ENCODE measurements at places on chromosomes 11 and 22.

- DNase-seq = peak; percentile 53
These were observed 66.5 kb upstream of the CLMP start for GRCh38 chr11:123261345-123262106.

DNA sequence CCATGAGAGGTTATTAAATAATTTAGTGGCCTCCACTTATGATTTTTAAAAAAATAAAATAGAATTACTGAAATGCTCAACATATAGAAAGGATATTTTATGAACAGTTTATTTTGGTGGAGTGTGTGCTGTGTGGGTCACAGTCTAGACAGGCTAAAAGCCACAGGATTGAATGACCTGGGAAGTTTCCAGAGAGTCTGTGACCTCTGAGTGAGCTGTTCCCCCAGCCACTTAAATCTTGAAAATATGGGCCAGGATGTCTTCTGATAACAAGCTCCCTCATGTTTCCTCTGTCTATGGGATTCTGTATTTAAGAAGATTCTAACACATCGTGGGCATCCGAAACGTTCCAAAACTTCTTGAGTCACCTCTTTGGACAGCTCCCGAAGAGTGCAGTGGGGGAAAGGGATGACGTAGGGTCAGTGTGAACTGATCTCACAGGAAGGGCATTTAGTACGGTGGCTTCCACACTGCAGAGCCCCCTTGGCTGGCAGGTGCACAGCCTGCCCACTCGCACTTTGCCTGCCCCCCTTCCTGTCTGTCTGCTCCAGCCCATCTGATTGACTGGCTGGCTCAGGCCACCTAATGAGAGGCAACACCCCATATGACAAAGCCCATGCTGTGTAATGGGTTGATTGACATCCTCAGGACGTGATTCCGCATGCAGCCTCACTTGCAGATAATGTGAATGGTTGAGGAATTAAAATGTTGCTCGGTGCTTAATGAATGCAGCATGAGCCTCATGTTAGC is 97.4 kb downstream of the NTM start:
- DNase-seq = no peak

DNA sequence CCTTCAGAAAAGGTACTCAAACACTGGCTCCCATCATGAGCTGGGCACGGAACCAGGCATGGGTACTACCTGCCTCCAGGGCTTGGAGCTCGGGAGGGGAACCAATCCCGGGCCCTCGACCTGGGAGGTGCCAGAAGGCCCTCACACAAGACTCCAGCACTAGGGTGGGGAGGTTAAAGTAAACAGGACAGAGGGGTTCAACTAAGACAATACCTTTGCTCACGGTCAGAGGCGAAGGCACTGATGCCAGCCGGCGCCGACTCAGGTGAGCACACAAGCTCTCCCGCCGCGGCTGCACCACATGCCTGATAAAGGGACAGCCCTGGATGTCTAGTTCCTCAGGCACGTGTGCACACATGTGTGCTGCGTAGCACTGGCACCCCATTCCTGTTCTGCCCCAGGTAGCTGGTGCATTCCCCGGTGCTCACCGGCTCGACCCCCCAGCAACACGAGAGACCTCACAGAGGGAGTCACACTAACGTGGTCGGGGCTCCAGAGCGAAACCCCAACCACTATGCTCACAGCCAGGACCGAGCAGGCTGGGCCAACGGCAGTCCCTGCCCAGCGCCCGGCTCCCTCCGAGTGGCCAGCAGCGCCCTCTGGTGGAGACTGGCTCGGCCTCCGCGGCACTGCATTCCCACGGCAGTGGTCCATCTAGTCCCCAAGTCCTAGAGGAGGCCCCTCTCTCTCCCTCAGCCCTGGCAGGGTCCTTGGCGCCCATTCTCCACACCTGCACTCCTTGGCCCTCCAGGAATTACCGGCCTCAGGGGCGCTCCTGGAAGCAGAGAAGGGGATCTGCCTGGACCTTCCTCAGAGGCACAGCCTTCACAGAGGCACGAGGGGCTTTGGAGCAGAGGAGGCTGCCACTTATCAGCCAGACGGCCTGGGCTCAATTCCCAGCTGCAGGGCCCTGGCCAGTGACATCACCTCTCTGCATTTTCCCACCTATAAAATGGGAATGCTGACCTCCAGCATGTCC is 28.8 kb upstream of the MOB2 start:
- peak; percentile 67 for DNase-seq

DNA sequence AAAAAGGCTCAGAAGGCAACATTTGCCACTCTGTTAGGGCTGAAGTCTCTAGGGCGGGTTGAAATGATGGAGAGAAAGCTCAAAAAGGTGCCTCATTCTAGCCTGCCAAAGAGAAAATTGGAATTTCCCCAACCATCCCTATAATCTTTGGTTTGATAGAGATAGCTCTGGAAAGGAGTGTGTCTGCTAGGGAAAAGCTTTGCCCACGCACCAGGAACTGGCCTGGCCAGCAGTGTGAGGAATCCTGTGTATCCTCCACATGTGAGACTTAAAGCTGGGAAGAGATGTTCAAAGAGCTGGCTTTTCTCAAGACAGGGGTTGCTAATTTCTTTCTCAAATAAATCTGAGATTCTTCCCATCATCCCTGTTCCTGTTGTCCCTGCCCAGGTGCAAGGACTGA is 193.7 kb downstream of the OPCML start:
- no peak for DNase-seq

- DNase-seq = no peak
These were observed 36.7 kb downstream of the SHISAL1 start for GRCh38 chr22:44276041-44276440.

GRCh38 chr11:62705413-62705812 is 1.8 kb downstream of the BSCL2 start:
- DNase-seq = no peak

DNA sequence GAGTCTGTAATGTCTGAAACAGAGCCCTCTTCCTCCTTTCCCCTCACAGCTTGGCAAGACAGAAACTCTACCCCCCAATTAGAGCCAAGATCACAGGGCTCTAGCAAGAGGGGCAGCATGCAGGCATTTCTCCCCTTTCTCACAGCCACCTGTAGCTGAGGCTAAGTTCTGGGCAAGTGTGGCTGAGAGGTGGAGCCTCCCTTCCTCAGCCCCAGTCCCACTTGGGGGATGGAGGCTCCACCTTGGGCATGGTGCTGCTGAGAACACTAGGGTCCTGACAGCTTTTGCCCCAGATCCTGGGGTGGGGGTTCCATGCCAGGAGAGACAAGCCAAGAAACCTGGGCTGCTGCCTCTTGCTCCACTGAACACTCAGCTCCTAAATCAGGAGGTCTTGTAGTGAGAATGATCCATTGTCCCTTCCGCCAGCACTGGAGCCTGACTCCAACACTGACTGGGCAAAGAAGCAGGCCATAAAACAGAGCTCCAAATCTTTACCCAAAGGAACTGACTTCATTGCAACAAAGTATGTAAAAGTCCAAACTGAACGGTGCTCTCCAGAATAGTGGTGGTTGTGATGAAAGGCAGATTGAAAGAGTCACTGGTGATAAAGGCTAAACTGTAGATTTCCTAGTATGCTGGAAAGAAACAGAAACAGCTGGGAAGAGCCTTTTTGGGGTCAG is 25.6 kb downstream of the NARS2 start:
- DNase-seq = no peak

DNA sequence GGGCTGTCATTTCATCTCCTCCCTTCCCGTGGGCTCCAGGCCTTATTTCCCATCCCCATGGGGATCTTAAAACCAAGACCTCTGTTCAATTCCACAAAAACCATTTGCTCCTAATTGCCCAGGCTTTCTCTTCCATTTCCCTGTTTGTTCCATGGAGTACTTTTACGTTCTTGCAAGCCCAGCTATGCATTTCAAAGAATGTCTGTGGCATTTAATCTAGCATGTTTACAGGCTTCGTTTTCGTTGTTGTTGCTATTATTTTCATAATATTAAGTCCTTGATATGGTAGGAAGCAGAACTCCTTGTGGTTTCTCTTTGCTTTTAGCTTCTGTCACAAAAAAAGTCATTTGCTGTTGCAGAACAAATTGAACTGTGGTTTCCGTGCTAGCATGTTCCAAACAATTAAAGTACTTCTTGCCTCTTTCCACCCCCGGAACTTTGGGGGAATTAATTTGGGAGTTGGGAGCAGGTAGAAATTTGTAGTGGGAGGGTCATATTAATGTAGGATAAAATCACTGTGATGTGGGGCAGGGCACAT is 68.1 kb upstream of the SLC22A12 start:
- DNase-seq = no peak

- no peak for DNase-seq
These were observed 6.3 kb downstream of the OVOL1 start for GRCh38 chr11:65793144-65793581.

DNA sequence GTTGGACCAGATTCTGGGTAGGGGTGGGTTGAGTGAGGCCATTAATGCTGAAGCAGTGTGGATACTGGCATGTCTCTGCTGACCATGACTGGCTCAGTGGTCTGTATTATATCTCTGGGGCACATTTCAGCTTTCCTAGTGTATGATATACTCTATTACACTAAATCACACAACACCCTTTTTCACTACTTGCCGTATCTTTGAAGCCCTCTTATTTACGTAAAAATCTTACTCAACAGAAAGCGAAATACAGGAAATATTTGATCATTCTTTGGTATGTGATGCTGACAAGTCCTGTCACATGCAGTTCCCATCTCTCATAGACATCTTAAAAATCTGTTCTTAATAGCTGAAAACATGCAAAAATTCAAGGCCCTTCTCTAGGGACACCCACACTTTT is 40.3 kb downstream of the OR5B17 start:
- DNase-seq = no peak

- DNase-seq = no peak
These were observed at the start of gene NAALAD2 for GRCh38 chr11:90134478-90135003. Gene NAALAD2 (plus strand): TSS chr11:90134663. CDS start chr11:90134759, 96 bp downstream.

DNA sequence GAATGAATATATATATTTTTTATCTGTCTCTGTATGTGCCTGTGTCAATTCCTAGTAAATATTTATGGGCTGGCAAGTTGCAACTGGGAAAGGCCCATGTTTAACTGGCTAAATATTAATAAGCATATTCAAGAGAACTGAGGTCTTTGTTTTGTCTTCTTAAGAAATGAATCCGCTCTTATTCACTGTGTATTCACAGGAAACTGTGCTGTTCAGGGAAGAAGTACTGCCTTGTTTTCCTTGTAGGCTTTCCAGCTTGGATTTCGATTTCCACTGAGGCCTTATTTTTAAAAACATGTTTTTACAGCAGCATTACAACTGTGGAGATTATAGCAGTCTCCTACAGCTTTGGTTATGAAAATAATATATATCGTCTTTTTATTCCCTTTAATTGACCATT is 64.7 kb downstream of the LDLRAD3 start:
- no peak for DNase-seq

DNA sequence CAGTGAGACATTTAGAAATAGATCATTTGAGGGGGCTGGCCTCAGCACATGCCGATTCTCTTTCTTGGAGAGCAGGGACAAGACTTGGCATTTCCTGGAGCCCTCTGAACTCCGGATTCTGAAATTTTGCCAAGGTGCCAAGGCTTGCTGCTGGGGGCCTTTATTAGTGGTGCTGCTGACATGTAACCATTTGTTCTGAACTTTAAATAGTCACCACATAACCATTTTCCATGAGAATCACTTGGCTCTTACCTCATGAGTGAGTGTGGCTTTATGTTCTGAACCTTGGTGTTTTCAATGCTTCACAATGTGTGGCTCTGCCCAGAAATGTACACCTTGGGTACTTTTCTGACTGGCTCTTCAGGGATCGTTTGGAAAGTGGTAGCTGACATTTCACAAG is 33.3 kb downstream of the SYT13 start:
- DNase-seq = no peak

GRCh38 chr22:48415520-48415919 is 1412.2 kb downstream of the BRD1 start:
- no peak for DNase-seq
